ENCODE measurements at places on chromosomes 7 and 10.

DNA sequence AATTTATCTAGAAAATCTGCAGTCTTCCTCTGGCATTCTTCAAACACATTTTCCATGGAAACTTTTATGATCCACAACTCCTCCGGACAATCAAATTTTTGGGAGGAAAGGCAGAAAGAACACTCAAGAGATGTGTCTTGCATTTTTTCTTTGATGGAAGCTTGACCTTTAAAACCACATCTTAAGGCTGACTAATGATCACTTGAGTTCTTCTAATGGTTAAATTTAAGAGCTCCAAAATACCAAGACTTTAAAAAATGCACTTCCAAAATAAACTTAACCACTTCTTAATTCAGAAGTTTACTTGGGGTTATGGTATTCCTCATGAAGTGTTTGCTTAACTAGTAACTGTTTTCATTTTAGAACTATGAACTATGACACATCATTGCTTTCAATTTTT lies 43.3 kb downstream of the ETV1 start:
- DNase-seq: no peak

DNA sequence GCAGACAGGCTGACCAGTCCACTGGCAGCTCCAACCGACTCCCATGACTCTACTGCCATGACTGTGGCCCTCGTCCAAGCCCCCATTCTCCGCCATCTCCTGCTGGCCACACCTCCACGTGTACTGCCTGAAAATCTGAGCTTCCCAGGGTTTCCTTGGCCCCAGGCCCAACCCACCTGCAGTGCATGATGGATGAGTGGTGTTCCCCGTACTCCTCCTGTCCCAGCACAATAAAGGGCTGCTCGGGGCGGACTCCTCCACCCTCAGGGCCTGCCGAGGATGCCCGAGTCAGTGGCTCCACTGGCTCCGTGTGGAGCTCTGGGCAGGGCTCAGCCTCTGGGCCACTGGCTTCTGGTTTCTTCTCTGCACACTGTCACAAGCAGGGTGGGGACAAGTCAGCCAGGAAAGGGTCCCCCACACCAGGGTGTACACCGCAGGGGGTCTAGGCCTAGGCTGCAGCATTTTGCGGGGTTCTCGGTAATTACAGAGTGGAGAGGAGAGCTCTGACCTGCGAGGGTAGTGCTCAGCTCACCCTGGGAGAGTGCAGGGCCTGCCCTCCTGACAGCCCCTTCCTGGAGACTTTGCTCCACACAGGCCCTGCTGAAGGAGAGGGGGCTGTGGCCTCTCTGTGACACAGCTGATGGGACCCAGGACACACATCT lies 15.2 kb downstream of the WDR91 start:
- DNase-seq: no peak

GRCh38 chr10:101840102-101840684 lies 3.4 kb downstream of the KCNIP2 start:
- no peak for DNase-seq

- DNase-seq: no peak
Measured at GRCh38 chr10:103080891-103081581, 112.0 kb downstream of the NT5C2 start.

DNA sequence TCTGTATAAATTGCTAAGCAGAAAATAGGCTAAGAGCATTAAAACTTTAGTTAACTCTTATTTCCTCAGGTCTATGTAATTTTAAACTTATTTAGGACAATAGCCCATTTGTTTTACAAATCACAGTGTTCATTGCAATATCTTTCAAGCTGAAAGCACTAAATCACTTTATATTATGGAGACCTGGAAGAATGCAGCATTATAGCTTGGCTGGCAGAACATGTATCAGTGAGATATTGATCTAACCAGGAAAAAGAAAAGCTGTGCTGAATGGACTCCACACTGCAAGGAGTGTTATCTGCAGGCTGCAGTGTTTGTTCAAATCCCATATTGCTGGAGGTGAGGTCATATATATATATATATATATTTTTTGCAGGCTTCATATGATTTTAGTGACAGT lies 517.5 kb downstream of the NRG3 start:
- DNase-seq: no peak

DNA sequence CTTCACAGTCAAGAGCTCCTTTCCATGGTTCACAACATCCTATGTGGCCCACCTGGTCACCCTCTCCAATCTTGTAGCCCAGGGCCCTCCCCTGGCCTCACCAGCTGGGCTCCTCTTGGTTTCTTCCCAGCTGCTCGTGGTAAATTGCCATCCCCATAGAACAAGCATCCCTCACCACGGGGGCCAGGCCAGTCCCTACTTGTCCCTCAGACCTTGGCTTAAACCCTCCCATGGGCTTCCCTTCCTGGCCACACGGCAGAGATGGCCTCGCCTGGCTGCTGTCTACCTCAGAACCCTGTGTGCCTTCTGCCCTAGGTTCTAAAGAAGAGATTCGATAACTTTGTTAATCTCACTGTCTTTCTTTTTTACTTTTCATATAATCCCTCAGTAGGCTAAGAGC lies 153.3 kb upstream of the TCERG1L start:
- DNase-seq: no peak

DNA sequence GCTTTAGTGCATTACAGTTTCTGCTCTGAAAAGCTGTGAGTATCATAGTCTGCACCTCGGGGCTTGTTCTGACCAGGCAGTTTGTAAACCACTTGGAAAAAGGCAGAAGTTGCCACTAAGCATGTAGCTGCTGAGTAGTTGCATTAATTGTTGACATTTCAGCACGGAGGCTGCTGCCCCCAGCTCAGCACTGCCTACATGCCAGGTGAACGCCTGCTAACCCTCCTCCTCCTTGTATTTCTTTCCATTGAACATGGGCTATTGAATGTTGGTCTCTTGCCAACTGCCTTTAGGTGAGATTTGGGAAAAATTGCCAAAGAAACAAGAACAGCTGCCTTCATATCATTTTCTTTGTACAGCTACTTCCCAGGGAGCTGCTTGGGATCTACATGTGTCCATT lies 164.2 kb downstream of the RAPGEF5 start:
- no peak for DNase-seq

GRCh38 chr10:48457949-48458661 lies 146.8 kb downstream of the ARHGAP22 start:
- DNase-seq: no peak

- no peak for DNase-seq
Measured at GRCh38 chr7:138468244-138469123, 8.4 kb downstream of the TRIM24 start.

DNA sequence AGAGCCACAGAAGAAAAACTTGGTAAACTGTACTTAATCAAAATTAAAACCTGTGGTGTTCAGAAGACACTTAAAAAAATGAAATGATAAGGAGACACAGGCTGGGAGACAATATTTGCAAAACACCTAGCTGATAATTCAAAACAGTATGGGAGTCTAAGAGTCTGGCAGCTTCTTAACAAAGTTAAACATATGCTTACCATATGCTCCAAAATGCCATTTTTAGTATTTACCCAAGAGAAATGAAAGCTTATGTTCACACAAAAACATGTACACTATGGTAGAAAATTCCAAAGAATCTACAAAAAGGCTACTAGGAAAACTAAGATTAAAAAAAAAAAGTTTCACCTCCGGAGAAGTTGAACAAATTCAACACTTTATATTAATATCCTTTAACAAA lies 48.6 kb downstream of the ITGB1 start:
- no peak for DNase-seq

GRCh38 chr10:114507449-114507848 lies 103.1 kb upstream of the AFAP1L2 start:
- DNase-seq: no peak

DNA sequence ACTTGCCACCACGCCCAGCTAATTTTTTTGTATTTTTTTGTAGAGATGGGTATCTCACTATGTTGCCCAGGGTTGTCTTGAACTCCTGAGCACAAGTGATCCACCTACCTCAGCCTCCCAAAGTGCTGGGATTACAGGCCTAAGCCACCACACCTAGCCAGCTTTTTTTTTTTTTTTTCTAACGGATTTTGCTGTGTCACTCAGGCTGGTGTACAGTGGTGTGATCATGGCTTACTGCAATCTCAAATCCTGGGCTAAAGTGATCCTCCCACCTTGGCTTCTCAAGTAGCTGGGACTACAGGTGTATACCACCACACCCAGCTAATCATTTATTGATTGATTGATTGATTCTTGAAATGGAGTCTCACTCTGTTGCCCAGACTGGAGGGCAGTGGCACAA lies 106.0 kb upstream of the TRIM24 start:
- DNase-seq: no peak

- no peak for DNase-seq
Measured at GRCh38 chr10:80443531-80443974, 10.6 kb upstream of the TSPAN14 start.

DNA sequence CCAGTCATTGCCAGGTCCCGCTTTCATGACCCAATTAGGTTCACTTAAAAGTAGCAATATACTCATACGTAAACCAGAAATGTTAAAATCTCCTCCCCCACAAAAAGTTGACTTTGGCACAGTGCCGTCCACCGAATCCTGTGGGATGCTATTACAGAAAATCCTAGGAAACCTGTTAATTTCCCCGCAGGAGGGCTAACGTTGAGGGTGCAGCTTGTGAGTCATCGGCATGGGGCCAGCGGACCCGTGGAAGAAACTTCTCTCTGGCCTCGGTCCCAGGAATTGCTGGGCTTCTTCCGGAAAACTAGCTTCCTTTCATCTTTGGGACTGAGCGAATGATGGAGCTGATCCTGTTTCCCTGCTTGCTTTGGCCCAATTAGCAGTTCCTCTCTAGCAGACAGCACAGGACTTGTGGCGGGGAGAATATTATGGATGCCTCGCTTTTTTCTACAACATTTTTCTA lies 13.5 kb downstream of the CRYGN start:
- no peak for DNase-seq

GRCh38 chr10:29174389-29174788 lies 114.5 kb upstream of the LYZL1 start:
- no peak for DNase-seq

GRCh38 chr10:48742891-48743860 lies 58.5 kb downstream of the WDFY4 start:
- no peak for DNase-seq

DNA sequence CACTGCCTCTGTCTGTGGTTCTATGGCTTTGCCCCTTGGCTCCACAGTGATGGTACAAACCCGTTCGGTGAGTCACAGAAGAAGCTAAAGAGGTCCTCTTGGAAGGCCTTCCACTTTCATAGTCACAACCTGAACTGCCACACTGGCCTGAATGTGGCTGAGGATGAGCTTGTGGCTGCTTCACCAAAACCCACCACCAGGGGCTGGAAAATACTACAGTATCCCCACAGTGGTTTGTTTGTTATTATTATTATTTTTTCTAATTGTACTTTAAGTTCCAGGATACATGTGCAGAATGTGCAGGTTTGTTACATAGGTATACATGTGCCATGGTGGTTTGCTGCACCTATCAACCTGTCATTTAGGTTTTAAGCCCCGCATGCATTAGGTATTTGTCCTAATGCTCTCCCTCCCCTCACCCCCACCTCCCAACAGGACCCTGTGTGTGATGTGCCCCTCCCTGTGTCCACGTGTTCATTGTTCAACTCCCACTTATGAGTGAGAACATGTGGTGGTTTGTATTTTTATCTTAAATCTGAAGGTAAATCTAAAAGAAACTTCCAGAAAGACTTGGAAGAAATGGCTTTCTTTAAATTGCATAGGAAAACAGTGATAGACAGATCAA lies 160.8 kb upstream of the NPSR1 start:
- no peak for DNase-seq

DNA sequence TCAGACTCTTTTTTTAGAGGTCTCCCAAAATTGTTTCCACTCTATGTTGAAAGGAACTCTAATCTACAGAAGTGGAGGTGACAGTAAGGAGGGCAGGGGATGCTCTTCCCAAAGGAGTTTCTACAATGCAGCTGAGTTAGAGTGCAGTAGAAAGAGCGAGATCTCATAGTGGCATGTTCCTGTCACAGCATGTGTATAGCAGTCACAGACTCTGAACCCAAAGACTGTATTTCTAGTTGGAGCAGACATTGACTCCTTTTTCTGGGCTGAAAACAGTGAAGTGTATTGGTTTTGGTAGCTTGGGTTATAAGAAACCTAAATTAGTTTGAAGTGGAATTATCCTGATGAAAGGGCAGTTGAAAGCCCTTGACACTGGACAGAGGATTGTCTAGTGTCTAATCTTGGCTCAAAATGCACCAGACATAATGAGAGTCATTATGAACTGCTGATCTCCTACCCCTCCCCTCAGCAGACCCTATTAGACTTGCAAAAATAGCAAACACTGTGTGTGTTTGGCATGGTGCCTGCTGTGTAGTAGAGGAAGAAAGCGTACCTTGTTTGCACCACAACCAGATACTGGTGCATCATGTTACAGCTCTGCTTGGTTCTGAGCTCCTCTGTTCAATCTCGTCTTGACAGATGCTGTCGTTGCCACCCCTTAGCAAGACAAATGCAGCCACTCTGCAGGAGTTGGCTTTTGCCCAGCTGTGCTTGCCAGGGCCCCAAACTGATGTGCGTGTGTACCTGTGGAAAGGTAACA lies 336.0 kb downstream of the AUTS2 start:
- DNase-seq: no peak

DNA sequence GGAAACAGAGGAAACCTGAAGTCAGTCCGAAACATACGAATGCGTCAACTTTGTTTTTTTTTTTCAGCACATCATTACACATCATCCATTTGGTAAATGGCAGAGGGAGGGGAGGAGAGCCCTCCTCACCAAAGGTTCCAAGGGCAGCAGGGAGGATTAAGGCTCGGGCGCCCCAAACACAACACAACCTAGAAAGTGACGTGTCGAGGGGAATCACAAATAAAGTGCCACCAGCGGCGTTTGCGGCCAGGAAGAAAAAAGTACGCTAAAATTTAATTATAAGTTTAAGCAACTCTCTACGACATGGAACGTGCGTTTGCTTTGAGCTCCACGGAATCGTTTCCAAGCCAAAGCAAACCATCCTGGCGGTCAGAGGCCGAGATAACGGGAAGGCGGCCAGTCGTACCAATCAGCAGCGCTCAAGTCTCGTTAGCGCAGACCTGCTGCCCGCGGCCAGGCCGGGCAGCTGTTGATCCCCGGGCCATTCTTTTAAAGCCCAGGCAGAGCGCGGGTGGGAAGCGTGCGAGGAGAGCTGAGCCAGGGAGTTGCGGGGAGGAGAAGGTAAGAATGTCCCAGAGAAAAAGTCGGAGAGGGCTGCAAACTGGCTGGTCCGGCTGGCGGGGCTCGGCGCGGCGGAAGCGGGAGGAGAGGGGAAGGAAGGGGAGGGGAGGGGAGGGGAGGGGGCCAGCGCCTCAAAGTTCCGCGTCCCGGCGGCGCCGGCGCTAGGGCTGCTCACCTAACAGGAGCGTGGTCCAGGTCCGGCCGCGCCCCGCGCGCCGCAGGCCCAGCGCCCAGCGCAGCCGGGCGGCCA lies 719 bp downstream of the DPY19L1 start:
- DNase-seq: peak; percentile 6

DNA sequence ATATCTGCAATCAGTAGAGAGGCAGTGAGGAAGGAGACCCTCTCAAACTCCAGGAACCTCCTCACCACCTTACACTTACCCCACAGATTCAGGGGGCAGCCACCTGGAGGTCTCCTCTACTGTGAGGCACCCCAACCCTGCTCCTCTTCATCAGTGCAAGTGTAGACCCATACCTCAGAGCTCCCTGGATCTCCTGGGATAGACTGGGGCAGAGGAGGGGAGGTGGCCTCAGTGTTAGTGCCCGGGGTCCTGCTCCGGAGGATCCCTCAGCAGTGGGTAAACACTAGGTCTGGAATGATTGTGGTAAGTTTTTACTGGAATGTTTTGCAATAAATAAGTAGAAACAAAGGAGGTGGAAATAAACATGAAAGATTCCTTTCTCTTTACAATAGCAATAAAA lies 31.1 kb downstream of the ANTXRL start:
- no peak for DNase-seq

GRCh38 chr10:110376021-110376766 lies 71.5 kb upstream of the SMNDC1 start:
- no peak for DNase-seq

- no peak for DNase-seq
Measured at GRCh38 chr10:50437248-50437647, 185.9 kb upstream of the ASAH2 start.
